ENCODE measurements at places on chromosomes 7 and 10. TPM values are rescaled to one million over a fixed set of nuclear protein-coding genes. Genes with fewer than 3 reads are reported as not detected.

The NOS3 gene
- 8.9 TPM for polyA plus RNA-seq

The MACC1 gene
- polyA plus RNA-seq = not detected

The CHST15 gene
- 3.1 TPM for polyA plus RNA-seq

The CARD11 gene
- 0.32 TPM for polyA plus RNA-seq

The NT5C2 gene
- polyA plus RNA-seq = 26.2 TPM

The ZNF804B gene
- polyA plus RNA-seq = not detected

The ENTPD7 gene
- 0.23 TPM for polyA plus RNA-seq

The CRHR2 gene
- 0.80 TPM for polyA plus RNA-seq

The PIP gene
- polyA plus RNA-seq = not detected

The CPEB3 gene
- 1.5 TPM for polyA plus RNA-seq

The MRPL32 gene
- 94.9 TPM for polyA plus RNA-seq

The WNT16 gene
- not detected for polyA plus RNA-seq

Measured in heart left ventricle (tissue), 16 donors.